NCI-H774 (cell line): ENCODE measurements at places on chromosomes 12 and 14.

DNA sequence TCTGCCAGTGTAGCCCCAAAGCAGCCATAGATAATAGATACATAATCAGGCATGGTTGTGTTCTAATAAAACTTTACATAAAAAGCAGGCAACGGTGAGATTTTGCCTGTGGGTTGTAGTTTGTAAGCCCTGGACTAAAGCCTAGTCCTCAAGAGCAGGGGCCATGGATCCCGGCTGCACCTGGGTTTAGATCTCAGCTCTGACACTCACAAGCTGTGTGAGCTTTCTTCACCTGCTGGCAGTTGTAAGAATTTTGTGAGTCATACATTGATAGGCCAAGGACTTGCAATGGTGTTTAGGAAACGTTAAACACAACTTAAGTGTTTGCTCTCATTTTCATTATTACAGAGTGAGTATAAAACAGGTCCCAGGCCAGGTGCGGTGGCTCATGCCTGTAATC, 395.8 kb upstream of the TBX3 start:
- DNase-seq = peak; percentile 43

DNA sequence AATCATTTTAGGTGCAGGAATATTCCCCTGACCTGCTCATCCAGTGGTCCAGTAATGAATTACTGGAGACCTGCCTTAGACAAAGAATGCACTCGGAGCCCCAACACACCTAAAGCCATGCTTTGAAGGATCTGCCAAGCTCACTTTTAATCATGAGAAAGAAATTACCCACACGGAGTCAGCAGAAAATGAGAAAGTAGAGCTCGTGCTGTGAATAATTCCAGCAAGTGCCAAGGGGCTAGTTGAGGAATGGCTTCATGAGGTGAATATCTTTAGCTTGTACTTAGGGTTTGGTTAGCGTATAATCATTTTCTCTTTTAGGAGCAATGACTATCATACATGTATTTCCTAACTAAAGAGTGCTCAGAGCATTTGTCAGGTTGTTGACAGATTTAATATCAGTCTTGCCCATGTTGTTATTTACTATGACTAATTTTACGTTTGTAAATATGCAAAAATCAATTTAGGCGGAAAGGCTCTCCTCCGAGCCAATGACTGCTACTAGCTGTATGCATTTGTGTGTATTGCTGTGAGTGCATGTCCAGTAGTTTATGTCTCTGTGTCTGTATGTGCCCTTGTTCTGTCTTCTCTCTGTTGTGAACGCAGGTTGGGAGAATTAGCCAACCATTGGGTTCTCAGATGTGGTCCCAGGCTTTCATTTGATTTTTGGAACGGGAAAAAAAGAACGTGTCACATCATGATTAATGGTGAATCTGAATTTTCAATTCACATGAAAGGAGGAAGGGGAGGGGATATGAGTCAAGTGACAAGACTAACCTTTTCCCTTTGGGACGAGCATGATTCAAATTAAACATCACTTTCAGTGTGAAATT, 98.4 kb downstream of the RMST start:
- no peak for DNase-seq

GRCh38 chr12:53989227-53990113, 4.5 kb downstream of the HOXC10 start:
- peak; percentile 31 for DNase-seq

- DNase-seq = no peak
Measured at GRCh38 chr14:23365036-23365731, at the start of gene EFS. Gene EFS (minus strand): TSS chr14:23365172. CDS start chr14:23365025, 147 bp downstream.

- DNase-seq = no peak
Measured at GRCh38 chr12:84785951-84786350, 126.6 kb downstream of the SLC6A15 start.

DNA sequence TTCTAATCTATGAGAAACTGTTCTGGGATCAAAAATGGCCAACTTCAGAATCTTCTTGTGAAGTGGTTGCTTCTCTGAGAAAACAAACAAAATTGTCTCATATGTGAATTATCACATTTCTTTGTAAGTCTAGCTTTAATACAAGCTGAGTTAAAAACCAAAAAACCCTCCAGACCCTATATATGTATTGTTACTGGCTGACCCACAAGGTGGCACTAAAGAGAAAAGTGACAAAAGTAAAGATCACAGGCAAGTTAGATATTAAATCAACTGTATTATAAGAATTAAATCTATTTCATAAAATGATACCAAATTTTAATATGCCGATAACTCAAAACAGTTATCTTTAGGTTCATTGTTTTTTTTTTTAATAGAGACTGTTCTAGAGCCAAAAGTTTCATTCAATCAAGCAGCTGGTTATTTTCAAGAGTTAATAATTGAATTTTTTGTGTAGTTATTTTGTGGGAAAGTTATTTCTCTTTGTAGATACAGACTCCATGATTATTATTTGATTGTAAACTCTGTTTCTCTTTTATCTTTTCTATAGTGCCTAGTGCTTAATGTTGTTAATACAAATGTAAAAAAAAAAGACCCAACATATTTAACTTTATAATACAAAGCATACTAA, 7.5 kb upstream of the TRHDE start:
- DNase-seq = no peak

- DNase-seq = peak; percentile 65
Measured at GRCh38 chr14:76968621-76969063, 59.9 kb downstream of the IRF2BPL start.

- no peak for DNase-seq
Measured at GRCh38 chr14:68784226-68784910, 8.5 kb downstream of the ZFP36L1 start.

GRCh38 chr14:51638071-51638944, 13.4 kb upstream of the FRMD6 start:
- DNase-seq = no peak

- no peak for DNase-seq
Measured at GRCh38 chr14:96586921-96587822, 85.0 kb downstream of the PAPOLA start.

DNA sequence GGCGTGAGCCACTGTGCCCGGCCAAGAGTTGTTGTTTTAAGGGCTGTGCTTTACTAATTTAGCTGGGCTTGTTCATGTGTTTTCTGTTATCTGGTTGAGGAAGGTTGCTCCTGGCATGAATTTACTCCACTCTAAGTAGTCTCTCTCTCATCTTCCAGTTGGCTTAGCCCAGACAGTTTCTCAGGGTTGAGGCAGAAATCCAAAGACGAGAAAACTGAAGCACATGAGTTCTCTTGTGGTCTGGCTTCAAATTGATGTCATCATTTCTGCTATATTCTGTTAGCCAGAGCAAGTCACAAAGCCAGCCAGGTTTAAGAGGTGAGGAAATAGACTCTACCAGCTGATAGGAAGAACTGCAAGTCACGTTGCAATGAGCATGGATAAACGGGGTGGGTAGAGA, 57.9 kb downstream of the E2F7 start:
- DNase-seq = no peak

- no peak for DNase-seq
Measured at GRCh38 chr12:108381787-108382436, 42.8 kb upstream of the CMKLR1 start.

- no peak for DNase-seq
Measured at GRCh38 chr12:104707194-104707593, 250.4 kb downstream of the CHST11 start.

DNA sequence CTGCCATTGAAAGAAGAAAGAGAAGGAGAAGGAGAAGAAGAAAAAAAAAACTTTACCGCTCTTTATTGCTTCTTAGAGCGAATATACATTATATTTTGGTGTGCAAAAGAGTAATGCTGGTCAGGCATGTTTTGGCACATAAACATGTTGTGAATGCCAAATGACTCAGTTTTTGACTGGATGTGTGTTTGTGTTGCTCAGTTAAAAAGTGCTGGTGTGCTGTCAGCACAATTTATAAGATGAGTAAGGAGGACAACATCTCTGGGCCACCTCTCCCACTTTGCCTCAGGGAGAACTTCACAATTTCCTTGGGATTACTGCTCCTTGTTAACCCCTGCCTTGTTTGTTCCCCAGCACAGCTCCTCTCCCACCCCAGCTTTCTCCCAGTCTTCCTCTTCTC, 584.8 kb downstream of the ETNK1 start:
- no peak for DNase-seq

GRCh38 chr12:82671673-82672195, 15.0 kb upstream of the TMTC2 start:
- no peak for DNase-seq

DNA sequence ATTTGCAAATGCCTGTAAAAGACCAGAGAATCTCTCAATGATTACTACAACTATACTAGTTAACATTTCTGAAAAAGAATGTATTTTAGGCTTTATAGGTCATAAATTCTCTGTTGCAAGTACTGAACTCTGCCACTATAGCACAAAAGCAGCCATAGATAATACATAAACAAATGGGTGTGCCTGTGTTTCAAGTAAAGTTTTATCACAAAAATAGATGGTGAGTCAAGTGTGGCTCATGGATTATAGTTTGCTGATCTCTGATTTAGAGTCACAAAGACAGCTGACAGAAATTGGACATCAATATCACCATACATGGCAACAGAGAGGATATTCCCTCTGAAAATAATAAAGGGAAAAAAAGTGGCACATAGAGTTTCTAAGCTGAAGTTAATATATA, 68.1 kb downstream of the FSCB start:
- no peak for DNase-seq

DNA sequence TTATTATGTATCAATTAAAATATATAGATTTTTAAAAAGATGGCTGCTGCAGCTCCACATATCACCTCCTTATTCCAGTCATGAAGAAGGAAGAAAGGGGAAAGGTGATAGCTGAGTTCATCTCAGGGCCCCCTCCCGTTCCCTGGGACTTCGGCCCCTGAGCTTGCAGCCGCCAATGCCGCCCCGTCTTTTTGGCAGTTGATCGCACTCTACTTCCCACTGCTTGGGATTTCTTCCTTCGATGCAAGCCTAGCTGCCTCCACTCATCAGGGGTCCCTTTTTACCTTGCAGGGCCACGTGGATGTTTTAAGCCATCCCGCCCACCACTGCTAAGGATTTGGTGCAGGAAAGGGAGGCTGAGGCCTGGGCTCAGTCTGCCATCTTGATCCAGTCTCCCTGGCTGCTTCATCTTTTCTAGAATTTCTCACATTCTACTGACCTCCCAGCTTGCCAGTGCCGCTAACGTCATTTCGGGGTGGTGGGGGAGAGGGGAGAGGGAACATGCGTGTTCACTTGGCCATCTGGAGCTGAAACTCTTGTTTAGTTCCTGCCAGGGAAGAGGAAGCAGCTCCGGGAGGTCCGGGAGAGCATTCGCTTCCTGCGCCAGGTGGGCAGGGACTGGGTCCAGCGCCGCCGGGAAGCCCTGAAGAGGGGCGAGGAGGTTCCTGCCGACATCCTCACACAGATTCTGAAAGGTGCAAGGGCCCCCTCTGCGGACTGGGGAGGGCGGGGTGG, 31.3 kb downstream of the CYP46A1 start:
- no peak for DNase-seq

GRCh38 chr14:59454139-59454538, 11.0 kb downstream of the GPR135 start:
- no peak for DNase-seq

GRCh38 chr12:129570796-129571400, 332.9 kb downstream of the TMEM132D start:
- no peak for DNase-seq

- DNase-seq = no peak
Measured at GRCh38 chr12:126201981-126202537, 1136.8 kb downstream of the AACS start.

GRCh38 chr14:67513631-67514108, 19.4 kb upstream of the PLEKHH1 start:
- DNase-seq = no peak

- no peak for DNase-seq
Measured at GRCh38 chr14:58637391-58638230, at the start of gene DACT1. Gene DACT1 (plus strand): TSS chr14:58637962. CDS start chr14:58638203, 241 bp downstream.

GRCh38 chr12:124938587-124938986, 24.1 kb upstream of the UBC start:
- DNase-seq = no peak

DNA sequence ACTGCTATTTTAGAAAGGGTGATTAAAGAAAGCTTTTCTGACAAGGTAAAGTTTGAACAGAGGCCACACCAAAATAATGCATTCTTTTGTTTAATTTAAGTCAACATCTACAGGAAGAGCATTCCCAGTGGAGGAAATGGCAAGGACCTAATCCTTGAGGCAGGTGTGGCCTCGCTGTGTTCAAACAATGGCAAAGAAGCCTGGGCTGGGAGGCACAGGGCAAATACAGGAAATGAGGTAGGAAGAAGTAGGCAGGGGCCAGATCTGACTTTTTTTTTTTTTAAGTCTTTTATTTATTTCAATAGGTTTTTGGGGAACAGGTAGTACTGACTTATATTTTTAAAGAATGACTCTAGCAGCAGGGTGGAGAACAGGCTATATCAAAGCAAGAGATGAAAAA, 53.5 kb downstream of the ARMH4 start:
- no peak for DNase-seq

DNA sequence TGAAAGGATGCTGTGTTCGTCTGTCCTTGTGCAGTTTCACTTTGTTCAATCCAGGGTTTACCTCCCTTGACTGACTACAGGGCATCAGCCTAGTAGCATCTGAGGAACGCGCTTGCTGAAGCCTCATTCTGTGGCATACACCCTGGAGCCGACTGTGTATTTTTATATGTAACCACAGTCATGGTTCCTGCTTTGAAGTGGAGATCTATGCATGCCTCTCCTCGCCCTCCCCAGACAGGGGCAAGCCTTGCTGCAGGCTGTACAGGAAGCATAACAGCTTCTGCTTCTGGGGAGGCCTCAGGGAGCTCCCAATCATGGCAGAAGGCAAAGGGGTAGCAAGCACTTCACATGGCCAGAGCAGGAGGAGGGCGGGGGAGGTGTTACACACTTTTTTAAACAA, 262.1 kb downstream of the BCL11B start:
- DNase-seq = no peak

DNA sequence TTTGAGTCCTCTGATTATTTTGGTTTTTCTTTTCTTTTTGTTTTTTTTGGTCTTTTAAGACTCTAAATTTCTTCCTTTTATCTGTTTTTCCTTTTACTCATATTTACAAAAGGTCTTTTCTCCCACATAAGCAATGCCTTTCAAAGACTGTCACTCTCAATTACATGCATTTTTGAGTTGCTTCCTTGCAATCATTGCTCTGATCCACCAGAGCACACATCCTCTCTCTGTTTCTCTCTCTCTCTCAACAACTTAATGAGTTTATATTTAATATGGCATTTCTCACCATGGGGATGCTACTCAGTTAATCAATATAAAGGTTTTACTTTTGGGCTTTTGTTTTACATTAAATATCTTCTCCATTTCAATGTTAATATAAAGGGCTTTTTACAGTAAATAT, 62.7 kb upstream of the OR10AD1 start:
- DNase-seq = no peak

DNA sequence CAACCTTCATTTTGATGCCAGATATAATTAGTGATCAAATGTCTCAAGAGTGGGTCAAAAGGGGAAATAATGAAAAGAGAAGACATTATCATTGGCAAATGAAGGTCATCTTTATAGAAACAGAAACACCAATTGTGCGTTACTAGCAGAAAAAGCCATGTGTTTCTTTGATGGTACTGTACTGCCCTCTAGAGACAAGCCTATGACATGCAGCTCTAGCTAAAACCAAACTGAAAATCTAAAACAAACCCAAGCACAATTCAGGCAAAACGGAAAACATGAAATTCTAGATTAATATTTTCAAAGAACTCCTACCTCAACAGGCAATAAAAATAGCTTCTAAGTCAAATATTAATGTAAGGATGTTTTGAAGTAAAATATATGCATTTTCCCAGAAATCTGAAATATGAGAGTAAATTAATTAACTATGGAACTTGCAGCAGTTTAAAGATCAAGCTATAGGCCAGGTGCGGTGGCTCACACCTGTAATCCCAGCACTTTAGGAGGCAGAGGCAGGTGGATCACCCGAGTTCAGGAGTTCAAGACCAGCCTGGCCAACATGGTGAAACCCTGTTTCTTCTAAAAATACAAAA, 115.4 kb downstream of the KLHL28 start:
- peak; percentile 43 for DNase-seq
